ENCODE measurements at places on chromosomes 2 and 18.
A peak's percentile ranks its signal among the peaks of the same experiment; 100 is the strongest.

DNA sequence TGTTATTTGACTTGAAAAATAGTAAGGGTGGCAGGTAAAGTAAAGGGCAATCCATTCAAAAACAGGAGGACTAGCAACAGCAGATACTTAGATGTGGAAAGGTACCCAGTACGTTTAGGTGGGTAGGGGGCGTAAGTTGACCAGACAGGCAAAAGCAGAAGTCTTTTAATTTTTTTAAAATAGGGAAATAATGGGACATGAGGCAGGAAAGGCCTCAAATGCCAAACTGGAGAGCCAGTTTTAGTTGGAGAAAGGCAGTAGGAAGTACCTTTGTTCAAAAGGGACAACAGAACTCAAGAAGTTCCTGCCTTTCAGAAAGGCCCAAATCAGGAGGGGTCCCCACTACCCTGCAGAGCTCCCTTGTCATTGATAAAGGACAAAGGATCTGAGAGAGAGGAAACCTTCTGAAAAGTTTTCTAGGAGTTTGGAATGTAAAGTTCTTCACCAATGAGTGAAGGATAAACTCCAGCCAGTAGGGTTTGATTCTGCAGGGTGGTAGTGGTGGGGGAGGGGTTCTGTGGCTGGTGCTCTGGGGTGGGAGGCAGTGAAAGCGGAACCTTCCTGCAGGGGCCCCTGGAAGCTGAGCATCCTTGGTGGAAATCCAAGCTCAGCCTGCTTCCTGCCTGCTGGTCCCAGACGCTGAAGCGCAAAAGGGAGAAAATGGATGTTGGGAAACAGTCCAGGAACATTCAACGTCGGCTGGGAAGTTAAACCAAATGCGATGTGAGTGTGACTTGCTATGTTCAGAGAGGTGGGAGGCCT, 40.1 kb downstream of the TMEM17 start:
- DNase-seq = no peak

- no peak for DNase-seq
These were observed 6.3 kb downstream of the THOC1 start for GRCh38 chr18:261398-262073.

DNA sequence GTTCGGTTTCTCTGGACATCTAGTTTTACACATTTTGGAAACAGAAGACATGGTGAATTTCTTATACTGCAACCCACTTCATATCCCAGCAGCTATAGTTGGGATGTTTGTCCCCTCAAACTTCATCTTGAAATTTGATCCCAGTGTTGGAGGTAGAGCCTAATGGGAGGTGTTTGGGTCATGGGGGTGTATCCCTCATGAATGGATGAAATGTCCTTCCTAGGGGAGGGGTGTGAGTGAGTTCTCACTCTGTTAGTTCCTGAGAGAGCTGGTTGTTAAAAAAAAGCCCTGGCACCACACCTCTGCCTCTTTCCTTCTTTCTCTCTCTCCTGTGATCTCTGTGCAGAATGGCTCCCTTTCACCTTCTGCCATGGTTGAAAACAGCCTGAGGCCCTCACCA, 369.0 kb upstream of the KCNJ3 start:
- no peak for DNase-seq

- no peak for DNase-seq
These were observed 154.9 kb upstream of the SMIM21 start for GRCh38 chr18:75582406-75582821.

DNA sequence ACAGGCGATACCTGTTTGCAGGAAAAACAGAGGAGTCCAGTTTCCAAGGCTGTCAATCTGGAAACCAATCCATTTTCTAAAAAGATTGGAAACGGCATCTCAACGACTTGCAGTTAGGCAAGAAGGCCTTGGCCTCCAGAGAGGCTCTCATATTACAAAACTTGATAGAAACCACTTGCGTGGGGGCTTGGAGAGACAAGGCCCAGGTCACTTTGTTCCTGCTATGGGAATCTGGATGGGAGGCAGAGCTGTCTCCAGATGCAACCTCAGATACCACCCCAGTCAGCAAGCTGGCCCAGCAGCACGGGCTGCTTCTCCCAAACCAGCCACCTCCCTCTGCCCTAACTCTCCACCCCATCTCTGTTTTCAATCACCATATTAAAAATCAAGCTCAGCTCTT, 298.8 kb downstream of the TNS1 start:
- no peak for DNase-seq

GRCh38 chr18:32114293-32114942, 22.7 kb downstream of the RNF138 start:
- no peak for DNase-seq

DNA sequence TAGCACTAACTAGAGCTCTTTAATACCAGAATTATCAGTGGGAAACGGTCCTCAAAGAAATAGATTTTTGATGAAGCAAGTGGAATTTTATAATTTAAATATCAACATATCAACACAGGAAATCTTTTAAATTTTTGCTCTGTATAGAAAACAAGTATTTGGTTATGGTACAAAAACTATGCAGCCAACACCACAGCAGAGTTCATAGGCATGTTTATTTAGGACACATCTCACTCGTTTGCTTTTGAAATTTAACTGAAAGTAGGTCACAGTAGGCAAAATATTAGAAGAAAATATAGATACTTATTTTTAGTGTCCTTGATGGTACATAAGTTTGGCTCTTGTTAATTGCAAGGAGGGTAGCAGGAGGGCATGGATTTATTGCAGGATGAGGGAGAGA, 34.3 kb upstream of the TANC1 start:
- DNase-seq = no peak

- DNase-seq = no peak
These were observed 49.0 kb downstream of the CERKL start for GRCh38 chr2:181607629-181608590.

- DNase-seq = no peak
These were observed 2.4 kb downstream of the FAM171B start for GRCh38 chr2:186696290-186696689.

- no peak for DNase-seq
These were observed 2.0 kb upstream of the TUBB6 start for GRCh38 chr18:12305930-12306629.

- no peak for DNase-seq
These were observed 74.2 kb downstream of the NFATC1 start for GRCh38 chr18:79469751-79470505.

- no peak for DNase-seq
These were observed 13.0 kb downstream of the TTC32 start for GRCh38 chr2:19888831-19889230.

GRCh38 chr2:60125611-60126426, 427.6 kb downstream of the BCL11A start:
- DNase-seq = no peak

DNA sequence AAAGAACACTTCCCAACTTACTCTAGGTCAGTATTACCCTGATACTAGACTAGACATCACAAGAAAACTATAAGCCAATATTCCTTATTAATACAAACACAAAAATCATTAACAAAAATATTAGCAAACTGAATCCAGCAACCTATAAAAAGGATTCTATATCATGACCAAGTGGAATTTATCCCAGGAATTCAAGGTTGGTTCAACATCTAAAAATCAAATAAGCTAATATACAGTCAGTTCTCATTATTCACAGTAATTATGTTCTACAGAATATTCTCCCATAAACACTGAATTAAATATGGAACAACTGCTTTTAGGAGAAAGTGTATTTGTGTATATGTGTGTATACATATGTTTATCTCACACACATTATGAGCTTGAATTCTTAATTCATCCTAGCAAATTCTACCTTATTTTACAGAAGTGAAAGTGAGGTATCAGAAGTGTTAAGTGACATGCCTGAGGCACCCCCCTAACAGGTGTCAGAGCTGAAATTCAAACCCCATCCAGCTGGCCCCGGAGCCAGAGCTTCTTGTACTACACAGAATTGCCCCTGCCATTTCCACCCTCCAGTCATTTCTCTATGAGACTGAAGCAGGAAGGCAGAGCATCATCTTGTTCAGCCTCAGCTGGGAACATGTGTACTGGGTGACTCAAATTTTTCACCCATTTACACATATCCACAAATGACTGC, 77.8 kb downstream of the MALT1 start:
- DNase-seq = no peak

DNA sequence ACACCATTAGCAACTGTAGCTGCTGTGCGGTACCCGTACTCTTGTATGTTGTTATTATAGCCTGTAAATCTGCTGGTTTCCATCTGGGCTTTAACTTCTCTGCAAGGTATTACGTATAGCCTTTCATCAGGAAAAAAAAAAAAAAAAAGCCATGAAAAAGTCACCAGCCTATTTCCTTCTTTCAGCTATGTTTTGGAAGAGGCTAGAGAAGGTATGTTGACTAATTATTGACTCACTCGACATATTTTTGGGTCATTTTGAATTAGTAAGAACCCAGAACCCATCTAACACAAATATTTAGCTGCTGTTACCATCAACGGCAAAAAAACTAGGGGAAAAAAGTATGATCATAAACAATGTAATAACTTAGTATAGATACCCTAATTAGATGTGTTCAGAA, 1395.6 kb downstream of the SUCLG1 start:
- no peak for DNase-seq

- no peak for DNase-seq
These were observed 184.5 kb downstream of the INO80D start for GRCh38 chr2:205901491-205901890.

GRCh38 chr2:152019732-152020131, 79.1 kb downstream of the CACNB4 start:
- no peak for DNase-seq

- DNase-seq = peak; percentile 20
These were observed 56.3 kb downstream of the GLI2 start for GRCh38 chr2:120791962-120792297.

DNA sequence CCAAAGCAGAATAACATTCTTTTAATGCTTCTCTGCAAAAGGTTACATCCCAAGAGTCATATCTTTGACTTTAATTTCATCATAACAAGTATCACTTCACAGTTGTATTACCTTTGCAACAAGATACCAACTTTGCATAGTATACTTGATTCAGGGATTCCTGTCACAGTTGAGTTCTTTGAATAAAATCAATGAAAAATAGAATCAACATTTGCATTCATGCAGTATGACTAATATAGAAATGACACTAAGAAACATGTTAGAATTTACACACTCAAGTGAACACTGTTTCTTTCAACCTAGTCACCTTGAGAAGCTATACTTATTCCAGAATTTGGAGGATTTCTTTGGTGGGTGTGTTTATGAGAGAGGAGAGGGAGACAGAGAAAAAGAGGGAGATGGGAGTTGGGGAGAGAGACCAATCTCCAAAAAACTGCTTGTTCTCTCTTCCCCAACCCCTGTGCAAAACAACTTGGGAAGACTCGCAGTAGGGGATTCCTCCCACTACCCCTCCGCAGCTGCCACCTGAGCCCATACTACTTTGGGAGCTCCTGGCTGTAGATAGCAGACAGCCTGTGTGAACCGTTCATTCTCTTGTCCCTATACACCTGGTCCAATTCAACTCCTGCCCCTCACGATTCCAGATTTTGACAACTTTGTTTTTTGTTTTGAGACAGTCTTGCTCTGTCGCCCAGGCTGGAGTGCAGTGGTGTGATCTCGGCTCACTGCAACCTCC, 57.7 kb downstream of the PELI1 start:
- no peak for DNase-seq

Data from T1000 (cell line).